ENCODE measurements at places on chromosomes 7 and 10. TPM values are rescaled to one million over a fixed set of nuclear protein-coding genes. Genes with fewer than 3 reads are reported as not detected.

Gene ADCY1
- total RNA-seq: 12.8 TPM

Gene GIMAP4
- 9.8 TPM for total RNA-seq

DNA sequence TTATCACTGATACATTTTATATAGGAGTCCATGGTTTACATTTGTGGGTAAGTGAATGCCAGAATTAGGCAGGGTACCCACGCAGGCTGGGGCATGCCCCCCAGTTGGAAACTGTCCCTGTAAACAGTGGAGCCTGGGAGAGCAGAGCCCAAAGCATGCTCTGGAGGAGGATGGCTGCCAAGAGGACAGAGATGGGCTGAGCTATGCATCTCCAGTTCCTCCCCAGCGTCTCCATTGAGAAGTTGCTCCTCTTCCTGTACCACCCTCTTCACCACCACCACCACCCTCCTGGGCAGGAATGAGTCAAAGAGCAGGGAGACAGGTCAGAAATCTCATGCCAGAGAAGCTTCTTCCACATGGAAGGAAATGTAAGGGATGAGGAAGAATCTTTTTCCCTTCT, 67.7 kb upstream of the KMT2E start:
- no peak for DNase-seq

DNA sequence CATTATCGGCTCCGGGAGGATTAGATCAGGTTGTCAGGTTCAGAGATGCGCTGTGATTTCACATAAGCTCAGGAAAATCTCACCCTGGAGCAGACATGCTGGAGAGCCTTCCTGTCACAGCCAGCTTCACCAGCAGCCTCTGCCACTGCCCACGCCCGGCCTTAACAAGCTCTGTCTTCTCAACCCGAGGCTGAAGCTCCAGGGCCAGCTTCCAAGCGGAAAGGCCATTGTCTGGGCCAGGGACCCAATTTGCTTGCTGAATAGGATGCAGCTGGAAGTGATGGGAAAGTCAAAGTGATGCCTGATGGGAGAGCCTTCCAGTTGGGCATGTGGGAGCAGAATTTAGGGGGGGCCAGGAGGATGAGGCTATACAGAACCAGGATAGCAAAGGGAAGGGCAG, 36.3 kb downstream of the C10orf105 start:
- DNase-seq: no peak

Gene RGR
- total RNA-seq: not detected

Gene FGFBP3
- total RNA-seq: 0.33 TPM

- peak; percentile 81 for DNase-seq
Measured at GRCh38 chr10:78047314-78047891, 13.7 kb downstream of the RPS24 start.

- no peak for DNase-seq
Measured at GRCh38 chr7:6284461-6285360, 12.3 kb upstream of the CYTH3 start.

Gene PHKG1
- 0.78 TPM for total RNA-seq

DNA sequence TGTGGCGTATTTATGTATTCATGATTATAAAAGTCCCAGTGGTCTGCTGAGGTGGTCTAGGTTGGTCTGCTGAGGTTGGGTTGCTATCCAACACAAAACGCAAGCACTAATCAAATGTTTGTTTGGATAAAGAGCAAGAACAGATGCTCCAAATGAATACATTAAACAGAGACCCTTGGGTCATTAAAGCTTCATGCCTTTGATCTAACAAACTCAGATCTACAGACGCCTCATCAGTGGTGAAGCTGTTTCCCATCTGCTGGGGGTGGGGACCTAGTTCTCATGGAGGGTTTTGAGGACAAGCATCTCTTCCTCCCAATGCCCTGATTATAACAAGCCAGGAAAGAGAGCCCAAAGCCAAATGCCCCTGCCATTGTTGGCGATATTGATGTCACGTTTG, 786.7 kb downstream of the NRG3 start:
- DNase-seq: no peak

GRCh38 chr10:76035206-76036110, 604.0 kb downstream of the LRMDA start:
- DNase-seq: no peak

DNA sequence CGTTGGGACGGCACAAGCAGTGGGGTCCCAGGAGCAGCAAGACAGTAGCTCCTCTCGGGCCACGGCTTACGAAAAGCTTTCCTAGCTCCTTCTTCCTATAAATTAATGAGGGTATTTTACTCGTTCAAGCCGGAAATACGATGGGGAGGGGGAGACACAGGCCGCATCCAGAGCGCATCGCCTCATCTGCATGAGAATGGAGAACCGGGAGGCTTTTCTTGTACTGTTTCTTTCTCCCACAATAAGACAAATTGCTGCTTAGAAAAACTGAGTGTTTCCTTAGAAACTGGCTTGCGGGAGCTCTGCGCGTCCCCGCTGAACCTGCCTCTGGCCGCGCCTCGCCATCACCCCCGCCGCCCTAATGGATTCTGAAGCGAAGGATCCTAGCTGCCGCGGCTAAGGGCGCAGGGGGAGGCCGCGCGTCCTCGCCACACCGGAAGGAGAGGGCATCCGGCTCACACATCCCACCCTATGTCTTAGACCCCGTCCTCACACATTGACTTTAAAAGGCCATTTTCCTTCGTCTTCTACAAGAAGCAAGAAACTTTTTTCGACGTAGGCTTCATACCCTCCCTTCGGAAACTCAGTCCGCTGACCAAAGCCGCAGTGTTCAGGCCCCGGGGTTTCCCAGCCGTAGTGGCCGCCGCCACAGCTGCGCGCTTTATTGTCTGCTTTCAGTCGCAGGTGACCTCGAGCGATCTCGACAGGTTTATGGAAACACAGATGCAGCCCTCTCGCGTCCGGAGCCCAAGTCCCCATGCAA, 8.8 kb downstream of the NXPH1 start:
- DNase-seq: no peak

- DNase-seq: no peak
Measured at GRCh38 chr7:40747856-40748255, 613.1 kb downstream of the SUGCT start.

- DNase-seq: no peak
Measured at GRCh38 chr7:27547401-27547800, 115.3 kb downstream of the HIBADH start.

Gene OGDHL
- total RNA-seq: 88.9 TPM

- no peak for DNase-seq
Measured at GRCh38 chr10:130958981-130959751, 352.4 kb downstream of the TCERG1L start.

Gene PDZD7
- total RNA-seq: 0.13 TPM

Gene SUV39H2
- total RNA-seq: 3.1 TPM

Gene MMP21
- 0.20 TPM for total RNA-seq

DNA sequence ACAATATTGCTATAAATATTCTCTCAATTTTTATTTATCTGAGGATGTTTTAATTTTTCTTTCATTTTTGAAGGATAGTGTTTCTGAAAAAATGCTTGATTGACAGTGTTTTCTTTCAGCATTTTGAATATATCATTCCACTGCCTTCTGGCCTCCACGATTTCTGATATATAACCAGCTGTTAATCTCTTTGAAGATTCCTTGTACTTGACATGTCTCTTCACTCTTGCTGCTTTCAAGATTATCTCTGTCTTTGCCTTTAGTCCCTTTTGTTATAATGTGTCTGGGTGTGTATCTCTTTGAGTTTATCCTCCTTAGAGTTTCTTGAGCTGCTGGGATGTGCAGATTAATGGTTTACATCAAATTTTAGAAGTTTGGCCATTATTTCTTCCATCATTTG, 22.8 kb upstream of the DNAJC1 start:
- no peak for DNase-seq

DNA sequence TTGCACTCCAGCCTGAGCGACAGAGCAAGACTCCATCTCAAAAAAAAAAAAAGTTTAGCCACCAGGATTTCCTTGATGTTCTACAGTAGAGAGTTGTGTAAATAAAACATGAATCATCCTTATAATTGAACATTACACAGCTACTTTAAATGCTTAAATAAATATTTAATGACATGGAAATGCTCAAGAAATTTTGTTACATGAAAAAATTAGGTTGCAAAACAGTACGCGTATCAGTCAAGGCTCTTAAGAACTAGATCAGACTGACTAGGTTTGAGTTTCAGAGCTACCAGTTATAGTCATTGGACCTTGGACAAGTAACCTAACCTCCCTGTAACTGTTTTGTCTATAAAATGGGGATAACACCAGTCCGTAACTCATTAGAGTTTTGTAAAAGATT, 38.7 kb upstream of the GSAP start:
- no peak for DNase-seq

- DNase-seq: no peak
Measured at GRCh38 chr7:55081472-55082227, 62.8 kb downstream of the EGFR start.

DNA sequence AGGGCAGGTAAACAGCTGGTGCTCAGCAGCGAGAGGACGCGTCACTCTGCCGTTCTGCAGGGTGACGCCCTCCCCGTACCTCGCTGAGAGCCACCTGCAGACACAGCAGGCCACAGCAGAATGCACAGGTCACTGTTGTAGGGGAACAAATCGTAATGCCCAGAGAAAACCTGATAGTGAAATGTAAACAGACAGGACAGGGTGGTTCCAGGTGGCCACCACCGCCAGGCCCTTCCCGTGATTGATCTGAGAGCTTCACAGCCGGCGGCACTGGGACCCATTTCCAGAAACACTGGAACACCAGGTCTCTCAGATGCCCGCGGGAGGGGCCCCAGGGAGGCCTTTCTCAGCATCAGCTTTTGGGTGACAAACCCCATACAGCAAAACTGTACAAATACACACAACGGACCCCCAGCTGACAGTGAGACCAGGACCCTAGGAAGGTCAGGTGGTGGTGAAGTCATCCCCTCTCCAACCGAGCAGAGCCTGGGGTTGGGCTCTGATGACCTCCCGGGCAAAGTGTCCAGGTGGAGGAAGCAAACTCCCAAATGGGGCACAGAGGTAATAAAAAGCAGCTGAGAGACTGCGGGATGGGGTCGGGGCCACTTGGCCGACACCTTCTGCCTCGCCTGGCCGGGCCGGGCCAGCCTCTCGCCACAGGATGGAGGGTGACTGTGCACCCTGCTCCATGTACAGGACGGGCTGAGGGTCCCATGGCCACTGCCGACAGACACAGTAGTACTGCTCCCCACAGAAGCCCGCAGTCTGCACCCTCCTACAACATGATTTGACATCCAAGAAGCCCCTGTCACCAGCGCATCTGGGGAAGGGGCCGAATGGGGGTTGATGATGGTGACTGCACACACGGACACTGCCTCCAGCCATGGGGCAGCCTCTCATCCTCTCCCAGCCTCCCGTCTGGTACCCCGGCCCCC, 4.6 kb downstream of the BHLHA15 start:
- DNase-seq: no peak

- peak; percentile 41 for DNase-seq
Measured at GRCh38 chr7:1858435-1859265, 188.6 kb downstream of the ELFN1 start.

- DNase-seq: no peak
Measured at GRCh38 chr7:88184848-88185304, 35.0 kb downstream of the SRI start.

DNA sequence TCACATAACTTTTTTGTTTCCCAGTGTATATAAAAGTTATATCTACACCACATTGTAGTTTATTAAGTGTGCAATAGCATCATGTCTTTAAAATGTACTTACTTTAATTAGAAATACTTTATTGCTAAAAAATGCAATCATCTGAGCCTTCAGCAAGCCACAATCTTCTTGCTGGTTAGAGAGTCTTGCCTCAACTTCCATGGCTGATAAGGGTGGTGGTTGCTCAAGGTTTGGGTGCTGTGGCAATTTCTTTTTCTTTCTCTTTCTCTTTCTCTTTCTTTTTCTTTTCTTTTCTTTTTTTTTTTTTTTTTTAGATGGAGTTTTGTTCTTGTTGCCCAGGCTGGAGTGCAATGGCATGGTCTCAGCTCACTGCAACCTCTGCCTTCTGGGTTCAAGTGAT, 360.0 kb downstream of the MAGI2 start:
- no peak for DNase-seq
